Bronchial epithelial cell (primary cell): ENCODE measurements at places on chromosomes 5 and 9. TPM values are rescaled to one million over a fixed set of nuclear protein-coding genes. Genes with fewer than 3 reads are reported as not detected.
A peak's percentile ranks its signal among the peaks of the same experiment; 100 is the strongest.

GRCh38 chr9:123724211-123724796 is 205.6 kb downstream of the DENND1A start:
- no peak for DNase-seq

DNA sequence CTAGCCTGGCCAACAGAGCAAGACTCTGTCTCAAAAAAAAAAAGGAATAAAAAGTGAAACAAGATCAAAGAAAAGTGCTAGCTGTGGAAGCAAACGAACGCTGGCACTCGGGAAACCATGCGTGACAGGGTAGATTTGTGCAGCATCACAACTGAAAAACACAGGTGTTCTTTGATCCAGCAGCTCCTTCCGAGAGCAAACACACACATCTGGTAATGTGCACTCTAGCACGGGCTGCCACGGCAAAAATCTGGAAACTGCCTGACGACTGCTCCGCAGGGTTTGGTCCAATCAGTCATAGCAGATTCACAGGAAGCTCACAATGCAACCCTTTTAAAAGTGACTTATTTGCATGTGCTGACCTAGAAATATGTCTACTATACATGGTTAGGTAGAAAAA is 80.0 kb downstream of the SYK start:
- no peak for DNase-seq

DNA sequence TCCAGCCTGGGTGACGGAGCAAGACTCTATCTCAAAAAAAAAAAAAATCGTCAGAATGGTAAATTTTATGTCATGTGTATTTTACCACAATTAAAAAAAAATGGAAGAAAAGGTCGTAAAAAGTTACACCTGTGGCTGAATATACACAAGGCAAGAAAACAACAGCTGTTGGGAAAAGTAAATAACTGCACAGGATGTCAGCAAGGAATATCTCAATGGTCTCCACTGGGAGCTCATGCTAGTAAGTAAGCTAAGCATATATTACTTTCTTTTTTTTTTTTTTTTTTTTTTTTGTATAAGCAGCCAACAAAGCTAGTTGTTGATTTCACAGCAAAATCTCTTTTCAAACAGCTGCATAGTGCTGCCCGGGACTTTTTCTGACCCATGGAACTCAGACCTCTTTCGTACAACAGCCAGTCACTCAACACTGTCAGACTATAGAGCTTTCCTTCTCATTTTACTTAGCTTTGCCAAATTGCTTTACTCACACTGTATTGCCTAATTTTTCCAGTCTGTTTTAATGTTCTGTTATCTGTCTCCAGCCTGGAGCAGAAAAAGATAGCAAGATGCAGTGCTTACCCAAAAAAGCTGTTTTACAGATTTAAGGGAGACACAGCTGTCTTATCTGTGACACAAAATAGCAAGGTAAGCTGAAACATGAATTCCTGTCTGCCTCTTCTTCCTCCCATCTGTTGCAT is 175.9 kb downstream of the ENC1 start:
- DNase-seq: peak; percentile 20

DNA sequence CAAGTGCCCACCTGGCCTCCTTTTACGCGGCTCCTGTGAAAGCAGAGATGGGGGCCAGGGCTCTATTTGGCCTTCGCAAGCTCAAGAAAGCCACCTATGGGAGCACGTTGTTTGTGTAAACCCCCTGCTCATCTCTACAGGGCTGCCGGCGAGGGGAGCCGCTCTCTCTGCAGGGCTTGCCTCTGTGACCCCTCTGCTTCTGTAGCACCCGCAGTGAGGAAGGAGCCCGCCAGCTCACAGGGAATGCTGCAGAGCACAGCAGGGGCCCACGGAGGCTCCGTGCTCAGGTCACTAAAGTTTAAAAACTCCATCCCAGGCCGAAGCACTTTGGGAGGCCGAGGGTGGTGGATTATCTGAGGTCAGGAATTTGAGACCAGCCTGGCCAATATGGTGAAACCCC is 376.8 kb downstream of the IRX2 start:
- no peak for DNase-seq

- DNase-seq: peak; percentile 5
These were observed 17.0 kb upstream of the UNC5A start for GRCh38 chr5:176793343-176793699.

Gene CCDC127
- 2.9 and 4.1 TPM in 2 replicates for total RNA-seq
